Esophagus (tissue), 2 donors: ENCODE measurements at places on chromosomes 12 and 14. TPM values are rescaled to one million over a fixed set of nuclear protein-coding genes. Genes with fewer than 3 reads are reported as not detected.

The NUBPL gene
- polyA plus RNA-seq = 3.2 TPM

The POTEM gene
- not detected for polyA plus RNA-seq

The TAS2R43 gene
- polyA plus RNA-seq = not detected

The CCDC175 gene
- not detected for polyA plus RNA-seq

The OVCH1 gene
- 0.01 TPM for polyA plus RNA-seq

The BMP4 gene
- polyA plus RNA-seq = 3.8 TPM

The EFS gene
- polyA plus RNA-seq = 23.1 TPM

The CISTR gene
- not detected for polyA plus RNA-seq

The CNIH1 gene
- polyA plus RNA-seq = 91.4 TPM

The SLC7A8 gene
- polyA plus RNA-seq = 27.5 TPM

The ADCY6 gene
- polyA plus RNA-seq = 18.5 TPM

The RAN gene
- 638 TPM for polyA plus RNA-seq

The KLRK1 gene
- 3.8 TPM for polyA plus RNA-seq

The IFNG-AS1 gene
- polyA plus RNA-seq = not detected

The ADAMTS20 gene
- not detected for polyA plus RNA-seq

The TAMALIN gene
- polyA plus RNA-seq = 7.4 TPM

The MORN3 gene
- 0.12 TPM for polyA plus RNA-seq

The AGAP2 gene
- polyA plus RNA-seq = 0.94 TPM
